ENCODE measurements at places on chromosomes 1 and 21. TPM values are rescaled to one million over a fixed set of nuclear protein-coding genes. Genes with fewer than 3 reads are reported as not detected.

- DNase-seq = no peak
Measured at GRCh38 chr1:40305451-40305850, 11.6 kb downstream of the COL9A2 start.

DNA sequence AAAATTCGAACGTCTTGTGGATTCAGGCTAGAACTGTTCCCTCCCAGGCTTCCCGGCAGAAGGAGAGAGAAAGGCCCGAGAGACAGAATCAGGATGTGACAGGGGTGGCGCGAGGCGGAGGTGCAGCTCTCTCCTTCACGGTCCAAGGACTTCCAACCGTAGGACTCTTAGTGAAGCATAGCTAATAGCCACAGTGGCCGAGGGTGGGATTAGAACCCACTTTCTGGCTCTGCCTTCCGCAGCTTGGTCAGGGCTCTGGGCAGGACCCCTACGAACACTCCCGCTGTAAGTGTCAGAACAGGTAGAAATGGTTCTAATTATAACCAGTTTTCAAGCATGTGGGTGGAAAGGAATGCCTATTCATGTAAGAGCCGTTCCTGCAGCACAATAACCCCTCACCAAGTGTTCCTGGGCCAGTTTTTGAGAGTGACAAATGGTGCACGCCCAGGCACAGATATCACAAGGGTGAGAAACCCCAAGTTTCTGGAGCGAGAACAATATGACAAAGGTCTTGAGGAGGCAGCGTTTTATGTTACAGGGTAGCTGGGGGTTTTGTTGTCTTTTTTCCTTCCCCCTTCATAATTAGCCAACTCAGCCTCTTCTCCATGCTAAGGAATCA lies 86.4 kb downstream of the SYF2 start:
- no peak for DNase-seq

- DNase-seq = no peak
Measured at GRCh38 chr21:44448651-44449131, 6.6 kb upstream of the LRRC3 start.

GRCh38 chr1:156848461-156849150 lies 10.3 kb downstream of the INSRR start:
- DNase-seq = peak; percentile 63

KIF14 gene
- 16.2 TPM for total RNA-seq

GPR37L1 gene
- not detected for total RNA-seq

Measured in naive thymus-derived CD4-positive, alpha-beta T cell (primary cell).